ENCODE measurements at places on chromosomes 4 and X. TPM values are rescaled to one million over a fixed set of nuclear protein-coding genes. Genes with fewer than 3 reads are reported as not detected.

The PRRG1 gene
- 11.5 TPM for polyA plus RNA-seq

The DSPP gene
- not detected for polyA plus RNA-seq

The NSD2 gene
- 72.8 TPM for polyA plus RNA-seq

The ATP2B3 gene
- 7.2 TPM for polyA plus RNA-seq

The F11 gene
- polyA plus RNA-seq = not detected

The WAS gene
- 2.9 TPM for polyA plus RNA-seq

The SLC10A4 gene
- polyA plus RNA-seq = 14.5 TPM

The ITGB1BP2 gene
- not detected for polyA plus RNA-seq

DNA sequence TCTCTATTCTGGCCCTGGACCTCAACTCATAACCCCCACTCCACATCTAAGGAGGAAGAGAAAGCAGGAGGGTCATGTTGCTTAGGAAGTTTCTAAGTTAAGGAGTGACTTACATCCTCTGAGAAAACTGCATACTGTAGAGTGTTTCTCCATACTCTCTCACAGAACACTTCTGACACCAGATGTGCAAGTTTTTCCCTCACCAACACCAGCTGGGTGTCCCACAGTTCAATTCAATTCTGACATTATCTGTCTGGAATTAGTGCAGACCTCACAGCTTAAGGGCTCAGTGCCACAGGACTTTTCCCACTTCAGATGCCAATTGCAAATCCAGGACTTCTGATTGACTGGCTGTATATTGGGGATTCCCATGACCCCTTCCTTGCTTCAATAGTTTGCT is 89.0 kb upstream of the SFRP2 start:
- no peak for DNase-seq

GRCh38 chrX:120536061-120536460 is 24.7 kb downstream of the CUL4B start:
- no peak for DNase-seq

DNA sequence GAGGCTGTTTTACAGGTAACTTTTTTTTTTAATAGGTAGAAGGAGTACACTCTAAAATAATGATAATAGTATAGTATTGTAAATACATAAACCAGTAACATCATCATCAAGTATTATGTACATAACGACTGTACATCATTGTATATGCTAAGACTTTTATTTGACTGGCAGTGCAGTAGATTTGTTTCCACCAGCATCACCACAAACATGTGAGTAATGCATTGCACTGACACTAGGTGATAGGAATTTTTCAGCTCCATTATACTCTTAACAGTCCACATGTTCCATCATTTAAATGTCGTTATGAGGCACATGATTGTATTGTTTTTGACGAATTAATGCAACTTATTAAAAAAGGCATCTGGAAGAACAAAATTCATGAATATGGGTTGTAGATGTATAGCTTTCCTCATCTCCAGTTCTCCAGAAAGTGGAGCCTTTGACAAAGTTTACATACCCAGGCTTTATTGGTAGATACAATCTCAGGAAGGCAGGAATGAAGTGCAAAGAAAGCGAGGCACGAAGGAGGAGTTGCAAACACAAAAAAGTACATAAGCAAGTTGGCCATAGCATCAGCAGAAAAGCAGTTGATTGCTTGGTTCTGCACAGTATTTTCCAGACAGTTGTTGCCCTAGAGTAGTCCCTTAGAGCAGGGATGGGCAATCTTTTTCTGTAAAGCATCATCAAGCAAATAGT is 336.9 kb upstream of the NR3C2 start:
- no peak for DNase-seq

- DNase-seq = peak; percentile 84
Observed at GRCh38 chr4:42568610-42569207, 88.2 kb downstream of the ATP8A1 start.

- DNase-seq = no peak
Observed at GRCh38 chr4:60757986-60758680, 442.0 kb upstream of the ADGRL3 start.

- DNase-seq = no peak
Observed at GRCh38 chr4:30828264-30828926, 108.2 kb downstream of the PCDH7 start.

DNA sequence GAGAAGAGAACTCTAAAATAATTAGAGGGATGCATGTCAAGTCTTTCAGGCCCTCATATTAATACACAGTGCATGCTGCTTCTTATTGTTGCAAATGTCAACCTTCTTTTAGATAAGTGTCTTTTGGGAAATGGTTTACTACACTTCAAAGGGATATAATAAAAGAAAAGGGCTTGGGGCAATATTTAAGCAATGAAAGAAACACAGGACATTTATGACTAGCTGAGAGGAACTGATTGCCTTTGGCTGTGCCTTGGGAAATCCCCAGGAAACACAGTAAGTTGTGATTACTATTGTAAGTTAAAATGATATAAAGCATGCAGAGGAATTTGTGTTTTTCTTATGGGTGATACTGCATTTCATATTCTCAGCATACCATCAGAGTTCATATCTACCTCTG is 1036.2 kb upstream of the GRID2 start:
- DNase-seq = peak; percentile 20

DNA sequence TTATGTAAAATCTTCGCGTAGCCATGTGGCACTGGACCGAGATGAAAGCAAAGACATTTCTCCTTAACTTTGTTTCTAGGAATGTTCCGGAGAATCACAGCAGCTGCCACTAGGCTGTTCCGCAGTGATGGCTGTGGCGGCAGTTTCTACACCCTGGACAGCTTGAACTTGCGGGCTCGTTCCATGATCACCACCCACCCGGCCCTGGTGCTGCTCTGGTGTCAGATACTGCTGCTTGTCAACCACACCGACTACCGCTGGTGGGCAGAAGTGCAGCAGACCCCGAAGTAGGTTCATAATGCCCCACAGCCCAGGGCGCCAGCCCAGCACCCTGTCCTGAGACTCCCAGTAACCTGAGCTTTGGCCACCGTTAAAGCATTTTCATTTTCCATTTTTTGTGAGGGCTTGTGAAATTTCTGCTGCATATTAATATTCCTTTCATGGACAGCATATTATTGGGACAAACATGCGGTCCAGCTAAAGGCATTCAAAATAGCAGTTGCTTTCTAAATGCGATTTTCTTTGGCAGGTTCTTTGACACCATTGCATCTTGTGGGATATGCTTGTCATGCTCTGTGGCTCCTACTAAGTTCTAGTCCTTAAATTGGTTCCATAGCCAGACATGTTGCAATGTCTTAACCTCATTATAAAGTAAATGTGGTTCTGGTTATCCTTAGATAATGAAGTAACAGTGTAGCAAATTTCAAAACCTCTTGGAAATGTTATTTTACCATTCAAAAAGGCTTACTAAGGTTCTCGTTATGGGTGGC is 49.1 kb upstream of the MSANTD1 start:
- DNase-seq = no peak

DNA sequence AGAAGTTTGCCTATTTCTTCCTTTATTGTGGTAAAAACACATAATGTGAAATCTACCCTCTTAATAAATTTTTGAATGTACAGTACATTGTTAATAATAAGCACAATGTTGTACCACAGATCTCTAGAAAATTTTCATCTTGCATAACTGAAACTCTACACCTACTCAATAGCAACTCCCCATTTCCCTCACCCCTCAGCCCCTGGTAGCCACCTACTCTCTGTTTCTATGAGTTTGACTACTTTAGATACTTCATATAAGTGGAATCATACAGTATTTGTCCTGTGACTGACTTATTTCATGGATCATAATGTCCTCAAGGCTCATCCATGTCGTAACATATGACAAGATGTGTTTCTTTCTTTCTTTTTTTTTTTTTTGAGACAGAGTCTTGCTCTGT is 446.4 kb downstream of the RPA4 start:
- no peak for DNase-seq

DNA sequence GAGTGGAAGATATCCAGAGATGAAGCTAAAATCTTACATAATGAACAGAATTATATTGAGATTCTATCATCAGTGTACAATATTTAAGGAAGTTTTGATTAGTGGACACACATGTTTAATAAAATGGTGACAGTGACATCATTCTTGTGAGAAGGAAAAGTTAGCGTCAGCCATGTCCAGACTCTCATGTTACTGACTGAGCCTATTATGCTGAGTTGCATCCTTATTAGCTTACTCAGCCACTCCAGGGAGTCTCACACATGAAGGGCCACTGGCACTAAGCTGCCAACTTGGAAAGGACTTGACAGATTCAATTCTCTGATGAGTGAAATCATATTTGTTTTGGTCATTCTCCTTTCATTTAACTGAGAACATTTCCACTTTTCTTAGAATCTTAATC is 170.6 kb downstream of the BANK1 start:
- no peak for DNase-seq

DNA sequence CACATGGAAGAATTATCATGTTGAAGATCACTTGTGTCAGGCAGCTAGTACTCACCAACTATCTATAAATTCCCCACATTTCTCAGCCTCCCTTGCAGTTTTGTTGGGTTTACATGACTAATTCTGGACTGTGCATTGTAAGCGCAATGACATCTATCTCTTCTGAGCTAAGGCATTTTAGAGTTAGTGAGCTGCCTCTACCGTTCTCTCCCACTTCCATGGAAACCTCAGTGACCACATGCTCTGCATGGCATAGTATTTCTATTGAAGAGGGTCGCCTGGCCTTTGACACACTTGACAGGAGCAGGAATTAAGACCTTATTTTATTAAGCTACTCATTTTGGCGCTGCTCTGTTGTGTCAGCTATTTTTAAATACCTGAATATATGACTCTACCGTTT is 67.5 kb upstream of the NPY2R start:
- no peak for DNase-seq

GRCh38 chr4:138592796-138593195 is 350.6 kb upstream of the SLC7A11 start:
- peak; percentile 73 for DNase-seq

DNA sequence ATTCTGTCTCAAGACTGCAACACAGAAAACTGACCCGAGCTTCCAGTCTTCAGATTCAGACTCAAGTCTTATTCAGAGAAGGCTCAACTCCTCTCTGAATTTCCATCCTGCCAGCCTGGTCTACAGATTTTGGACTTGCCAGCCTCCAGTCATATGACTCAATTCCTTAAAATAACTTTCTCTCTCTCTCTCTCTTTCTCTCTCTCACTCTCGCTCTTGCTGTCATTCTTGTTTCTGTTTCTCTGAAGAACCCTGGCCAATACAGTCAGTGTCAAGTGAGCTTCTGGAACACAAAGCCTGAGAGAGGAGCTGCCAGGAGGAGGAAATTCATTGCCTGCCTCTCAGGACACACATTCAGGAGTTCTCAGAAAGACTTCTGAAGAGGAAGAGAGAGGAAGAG is 154.9 kb downstream of the PARM1 start:
- no peak for DNase-seq

GRCh38 chrX:105608745-105609144 is 213.6 kb upstream of the NRK start:
- no peak for DNase-seq

GRCh38 chr4:174451718-174452296 is 70.5 kb downstream of the HPGD start:
- no peak for DNase-seq
